Stimulated activated effector memory CD8-positive, alpha-beta T cell treated with anti-CD3 and anti-CD28 coated beads, Interleukin-12 subunit alpha, Interleukin-12 subunit beta, amount 100 ng/mL, for 72 hours (primary cell): ENCODE measurements at places on chromosomes 5 and 9.

DNA sequence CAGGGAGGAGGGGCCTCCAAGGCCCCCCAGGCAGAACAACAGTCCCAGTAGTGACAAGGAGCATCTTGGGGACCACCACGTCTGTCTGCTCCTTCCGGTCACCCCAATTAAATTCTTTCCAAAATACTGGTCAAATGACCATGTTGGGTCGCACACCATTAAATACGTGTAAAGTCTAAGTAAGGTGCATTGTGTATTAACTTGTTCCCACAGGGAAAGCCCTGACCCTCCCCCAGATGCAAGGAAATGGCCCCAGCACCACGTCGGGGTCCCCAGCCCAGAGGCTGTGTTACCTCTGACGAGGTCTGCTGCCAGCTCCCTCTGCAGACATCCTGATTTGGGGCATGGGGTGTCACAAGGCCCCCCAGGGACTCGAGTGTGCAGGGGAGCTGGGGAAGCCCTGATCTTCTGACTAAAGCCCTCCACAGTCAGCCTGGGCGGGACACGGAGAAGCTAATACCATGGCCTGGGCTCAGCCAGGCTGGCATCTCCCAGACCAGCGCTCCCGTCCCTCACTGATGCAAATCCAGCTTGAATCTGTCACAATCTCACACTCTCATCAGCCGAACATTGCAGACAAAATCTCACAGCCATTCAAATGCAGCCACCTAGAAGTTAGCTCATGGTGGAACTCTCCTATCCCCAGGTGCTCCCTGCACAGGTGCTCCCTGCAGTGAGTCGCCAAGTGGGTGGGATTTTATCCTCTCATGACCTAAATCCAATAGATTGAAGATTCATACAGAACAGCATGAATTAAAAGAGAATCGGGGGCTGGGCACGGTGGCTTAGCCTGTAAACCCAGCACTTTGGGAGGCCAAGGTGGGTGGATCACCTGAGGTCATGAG is 13.6 kb downstream of the TERT start:
- DNase-seq, result no peak

DNA sequence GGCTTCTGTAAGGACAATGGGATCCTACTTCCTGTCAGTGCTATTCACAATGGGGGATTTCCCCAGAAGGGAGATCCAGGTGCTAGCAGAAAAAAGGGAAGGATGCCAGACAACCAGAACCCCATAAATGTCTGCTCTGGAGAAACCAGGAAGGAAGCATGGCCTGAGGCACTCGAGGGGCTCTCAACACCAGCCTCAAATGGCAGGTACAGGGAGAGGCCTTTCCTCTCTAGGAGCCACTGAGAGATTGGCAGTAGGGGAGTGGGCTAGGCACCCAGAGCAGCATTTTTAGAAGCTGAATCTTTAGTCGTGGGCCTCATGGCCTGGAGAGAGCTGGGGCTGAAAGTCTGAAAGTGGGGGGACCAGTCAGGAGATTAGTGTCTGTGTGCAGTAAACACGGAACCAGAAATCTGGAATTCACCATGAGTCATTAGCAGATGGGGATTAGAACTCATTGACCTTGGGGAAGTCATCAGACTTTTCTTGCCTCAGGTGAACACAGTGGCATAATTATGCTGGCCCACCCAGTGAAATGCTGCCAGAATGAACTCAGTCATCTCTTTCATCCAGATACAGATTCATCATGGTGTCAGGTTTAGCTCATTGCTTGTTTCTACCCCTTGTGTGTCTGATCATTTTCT is 28.3 kb downstream of the ARHGEF28 start:
- no peak for DNase-seq

DNA sequence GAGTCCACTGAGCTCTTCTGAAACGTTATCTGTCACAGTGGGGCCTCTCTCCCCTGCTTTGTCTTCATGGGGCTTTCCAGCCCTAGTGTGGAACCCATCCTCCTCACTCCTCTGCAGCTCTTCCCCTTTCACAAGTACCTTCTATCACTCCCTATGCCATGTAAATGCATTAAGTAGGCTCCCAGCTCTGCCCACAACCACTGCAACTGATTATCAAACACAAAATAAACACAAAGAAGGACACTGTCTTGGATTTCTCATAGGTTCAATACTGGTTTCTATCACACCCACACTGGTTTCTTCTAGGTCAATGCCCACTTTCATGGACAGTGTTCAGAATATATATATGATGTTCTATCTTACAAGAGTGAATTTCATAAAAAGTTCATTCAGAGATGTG is 139.4 kb downstream of the GNAQ start:
- no peak for DNase-seq

GRCh38 chr5:164798110-164798509 is 1292.7 kb downstream of the MAT2B start:
- no peak for DNase-seq

DNA sequence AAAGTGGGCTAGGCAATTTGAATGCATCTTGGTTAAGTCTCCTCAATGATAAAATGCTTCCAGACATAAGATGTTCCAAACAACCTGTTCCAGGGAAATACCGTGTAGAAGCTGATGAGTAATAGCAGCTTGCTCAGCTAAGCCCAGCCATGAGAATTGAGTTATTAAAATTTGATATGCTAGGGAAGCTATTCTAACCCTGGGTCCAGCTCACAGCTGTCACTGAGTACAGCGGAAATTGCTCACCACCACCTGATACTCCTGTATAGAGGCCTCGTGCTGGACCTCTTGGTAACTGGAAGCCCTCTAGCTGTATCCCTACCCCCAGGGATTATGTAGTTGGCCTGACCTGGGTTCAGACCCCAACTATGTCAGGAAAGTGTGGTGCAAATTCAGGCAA is 521.3 kb upstream of the TRPC7 start:
- DNase-seq, result no peak
